NCI-H1092 treated with DMSO at 0.1 percent for 48 hours (cell line): ENCODE measurements at places on chromosomes 6 and 20.

DNA sequence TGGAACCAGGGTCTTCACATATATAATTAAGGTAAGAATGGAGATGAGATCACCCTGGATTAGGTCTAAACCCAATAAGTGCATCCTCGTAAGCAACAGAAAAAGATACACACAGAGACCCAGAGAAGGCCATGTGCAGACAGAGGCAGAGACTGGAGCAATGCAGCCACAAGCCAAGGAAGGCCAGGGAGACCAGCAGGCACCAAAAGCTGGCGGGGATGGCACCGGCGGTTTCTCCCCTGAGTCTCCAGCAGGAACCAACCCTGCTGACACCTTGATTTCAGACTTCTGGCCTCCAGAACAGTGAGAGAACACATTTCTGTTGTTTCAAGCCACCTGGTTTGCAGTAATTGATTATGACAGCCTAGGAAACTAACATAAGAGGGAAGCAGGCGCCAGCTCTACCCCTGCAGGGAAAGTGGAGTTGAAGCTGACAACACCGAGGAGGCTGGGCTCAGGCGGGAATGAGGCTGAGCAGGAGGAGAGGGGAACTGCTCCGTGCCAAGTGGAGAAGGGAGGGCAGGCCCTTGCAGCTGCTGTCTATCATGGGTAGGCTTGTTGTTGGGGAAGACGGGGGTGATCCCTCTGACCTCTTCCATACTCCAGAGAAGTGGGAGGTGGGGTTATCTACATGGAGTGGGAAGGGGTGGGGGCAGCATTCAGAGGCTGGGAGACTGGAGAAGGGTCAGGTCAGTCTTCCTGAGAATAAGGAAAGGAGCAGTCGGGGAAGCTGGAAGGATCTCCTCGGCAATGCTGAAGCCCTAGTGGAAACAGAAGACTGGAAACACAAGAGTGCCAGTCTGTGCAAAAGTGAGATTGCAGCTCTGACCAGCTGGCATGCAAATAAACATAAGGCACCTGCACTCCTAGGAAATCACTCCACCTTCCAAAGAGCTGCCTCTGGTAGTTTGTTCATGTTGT is 72.7 kb downstream of the NFATC2 start:
- peak; percentile 59 for DNase-seq

GRCh38 chr20:3166338-3166912 is 6.8 kb upstream of the FASTKD5 start:
- DNase-seq, result no peak

DNA sequence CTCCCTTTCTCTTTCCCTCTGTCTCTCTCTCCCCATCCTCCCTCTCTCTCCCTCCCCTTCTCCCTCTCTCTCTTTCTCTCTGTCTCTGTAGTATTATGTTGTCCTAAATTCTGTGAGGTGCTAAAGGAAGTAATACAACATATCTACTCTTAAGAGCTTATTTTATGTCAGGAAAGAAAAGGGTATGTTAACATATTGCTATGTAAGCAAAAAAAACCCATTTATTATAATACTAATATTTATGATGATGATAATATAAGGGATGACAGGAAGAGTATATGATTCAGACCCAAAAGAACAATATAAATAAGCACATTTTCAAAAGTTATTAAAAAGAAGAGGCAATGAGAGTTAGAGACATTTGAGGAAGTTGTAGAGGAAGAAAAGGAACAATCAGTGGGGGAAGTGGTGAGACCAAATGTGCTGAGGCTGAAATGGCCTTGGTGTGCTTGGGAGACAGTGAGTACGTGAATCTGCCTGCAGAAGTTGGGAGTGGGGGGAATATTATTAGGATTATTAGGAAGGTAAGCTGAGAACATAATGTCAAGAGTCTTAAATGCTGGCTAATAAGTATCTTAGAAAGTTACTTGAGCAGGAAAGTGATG is 303.6 kb upstream of the FERMT1 start:
- DNase-seq, result no peak

- DNase-seq, result no peak
These were observed 30.1 kb downstream of the GMDS start for GRCh38 chr6:2215342-2215741.

DNA sequence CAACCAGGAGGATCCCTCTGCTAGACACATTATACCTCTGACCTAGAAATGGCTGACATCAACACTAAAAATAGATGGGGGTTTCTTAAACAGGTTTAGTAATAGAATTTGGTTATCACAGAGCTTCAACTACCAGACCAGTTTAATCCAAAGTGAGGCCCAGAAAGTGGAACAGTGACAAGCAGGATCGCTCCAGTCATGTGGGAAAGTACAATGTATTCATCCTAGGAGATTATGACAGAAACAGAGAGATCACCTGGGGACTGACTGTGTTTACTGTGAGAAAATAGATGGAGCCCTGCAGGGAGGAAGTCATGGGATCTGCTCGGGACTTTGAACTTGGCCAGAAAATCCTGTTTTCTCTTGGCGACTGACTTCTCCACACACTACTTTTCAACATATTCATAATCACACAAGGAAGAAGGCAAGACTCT is 238.7 kb upstream of the SOX4 start:
- no peak for DNase-seq

- no peak for DNase-seq
These were observed 145.0 kb downstream of the PHACTR3 start for GRCh38 chr20:59749301-59749700.

DNA sequence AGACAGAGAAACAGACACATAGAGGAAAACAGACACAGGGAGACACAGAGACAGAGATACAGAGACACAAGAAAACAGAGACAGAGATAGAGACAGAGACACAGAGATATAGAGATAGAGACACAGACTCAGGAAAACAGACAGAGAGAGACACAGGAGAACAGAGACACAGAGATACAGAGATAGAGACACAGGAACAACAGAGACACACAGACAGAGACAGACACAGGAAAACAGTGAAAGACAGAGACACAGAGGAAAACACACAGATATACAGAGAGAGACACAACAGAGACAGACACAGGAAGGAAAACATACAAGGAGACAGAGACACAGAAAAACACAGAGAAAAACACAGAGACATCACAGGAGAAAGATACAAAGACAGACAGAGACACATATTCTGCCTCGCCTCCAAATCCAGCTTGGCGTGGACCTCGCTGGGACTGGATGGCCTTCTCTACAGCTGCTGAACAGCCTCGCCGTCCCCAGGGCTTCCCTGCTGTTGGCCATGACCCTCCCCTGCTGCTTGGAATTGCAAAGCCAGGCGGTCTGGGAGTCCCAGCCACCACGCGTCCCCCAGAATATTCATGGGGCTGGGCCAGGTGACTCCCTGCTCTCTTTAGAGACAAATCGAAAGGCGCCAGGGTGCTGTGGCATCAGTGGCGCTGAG is 36.8 kb downstream of the NTSR1 start:
- DNase-seq, result no peak

DNA sequence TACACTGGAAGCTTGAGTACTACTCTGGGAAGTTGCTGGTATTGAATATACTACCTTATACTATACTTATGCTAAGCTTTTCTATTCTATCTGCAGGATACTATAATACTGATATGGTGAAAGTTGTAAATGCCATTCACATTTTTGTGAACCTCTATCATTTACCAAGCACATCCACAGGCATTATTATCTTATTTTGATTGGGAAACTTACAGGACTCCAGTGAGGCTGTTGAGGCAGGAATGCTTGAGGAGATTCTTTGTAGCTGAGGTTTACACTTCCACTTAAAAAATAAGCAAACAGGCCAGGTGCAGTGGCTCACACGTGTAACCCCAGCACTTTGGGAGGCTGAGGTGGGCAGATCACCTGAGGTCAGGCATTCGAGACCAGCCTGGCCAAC is 442.9 kb downstream of the QKI start:
- DNase-seq, result no peak

GRCh38 chr6:26568601-26569432 is 27.9 kb upstream of the ABT1 start:
- DNase-seq, result peak; percentile 81

- no peak for DNase-seq
These were observed 142.0 kb upstream of the ZNF217 start for GRCh38 chr20:53735536-53736050.

DNA sequence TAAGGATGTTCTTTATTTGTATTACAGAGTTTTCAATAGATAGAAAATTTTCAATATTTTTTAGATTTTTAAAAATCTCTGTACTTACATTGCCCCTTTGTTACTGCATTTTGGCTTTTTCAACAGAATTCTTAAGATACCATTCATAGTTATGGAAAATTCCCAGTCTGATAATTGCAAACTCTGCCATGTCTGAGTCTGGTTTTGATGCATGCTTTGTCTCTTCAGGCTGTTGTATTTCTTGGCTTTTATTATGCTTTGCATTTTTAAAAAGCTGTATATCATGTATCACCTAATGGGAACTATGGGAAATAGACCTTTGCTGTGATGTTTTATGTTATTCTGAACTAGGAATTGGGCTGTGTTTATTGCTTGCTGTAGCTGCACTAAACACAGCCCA is 898.9 kb upstream of the ADGRB3 start:
- DNase-seq, result no peak

- DNase-seq, result peak; percentile 11
These were observed 38.5 kb downstream of the TPD52L1 start for GRCh38 chr6:125191916-125192609.

DNA sequence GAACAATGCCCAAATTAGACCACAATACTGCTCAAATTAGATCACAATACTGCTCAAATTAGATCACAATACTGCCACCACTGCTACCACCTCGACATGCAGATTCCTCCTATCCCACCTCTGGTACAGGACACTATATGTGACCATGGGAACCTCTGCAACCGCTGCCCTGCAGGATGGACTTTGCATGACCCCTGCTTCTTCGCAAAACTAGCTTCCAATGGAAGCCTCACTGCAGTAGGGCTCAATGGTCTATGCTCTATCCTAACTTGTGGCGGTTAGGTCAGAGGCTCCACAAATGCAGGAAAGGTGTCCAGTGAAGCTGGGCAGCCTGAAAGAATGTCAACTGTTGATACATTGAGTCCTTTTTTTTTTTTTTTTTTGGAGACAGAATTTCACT is 7.8 kb upstream of the TXNDC5 start:
- DNase-seq, result no peak

DNA sequence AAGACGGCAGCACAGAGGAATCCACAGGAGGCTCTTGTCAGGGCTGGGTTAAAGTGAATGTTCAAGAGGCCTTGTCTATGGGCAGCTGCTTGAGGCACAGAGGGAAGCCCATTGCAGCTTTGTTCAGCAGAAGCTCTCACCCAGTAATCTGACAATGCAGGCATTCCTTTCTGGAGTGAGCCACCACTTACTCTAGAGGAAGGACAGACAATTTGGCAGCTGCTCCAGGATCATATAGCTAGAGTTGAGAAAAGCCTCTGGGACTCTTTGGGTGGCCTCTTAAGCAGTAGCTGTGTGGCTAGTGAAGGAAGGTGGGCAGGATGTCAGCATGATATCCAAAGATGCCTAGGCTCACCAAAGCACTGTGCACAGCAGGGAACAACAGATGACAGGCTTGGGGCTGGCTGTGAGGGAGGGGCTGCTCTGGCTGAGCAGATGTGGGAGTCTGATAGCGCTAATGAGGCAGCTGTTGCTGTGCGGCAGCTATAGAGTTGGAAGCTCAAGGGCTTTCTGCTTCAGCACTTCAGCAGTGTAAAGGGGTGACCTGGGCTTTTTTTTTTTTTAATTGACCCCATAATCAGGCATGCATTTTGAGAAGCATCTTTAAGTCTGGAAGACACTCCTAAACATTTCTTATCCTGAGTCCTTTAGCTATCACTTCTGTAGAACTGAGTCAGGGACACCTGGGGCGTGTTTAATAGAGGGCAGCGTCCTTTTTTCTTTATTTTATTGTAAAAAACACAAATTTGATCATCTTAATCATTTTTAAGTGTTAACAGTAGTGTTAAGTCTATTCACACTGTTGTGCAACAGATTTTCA is 27.2 kb downstream of the CMTR1 start:
- peak; percentile 66 for DNase-seq

DNA sequence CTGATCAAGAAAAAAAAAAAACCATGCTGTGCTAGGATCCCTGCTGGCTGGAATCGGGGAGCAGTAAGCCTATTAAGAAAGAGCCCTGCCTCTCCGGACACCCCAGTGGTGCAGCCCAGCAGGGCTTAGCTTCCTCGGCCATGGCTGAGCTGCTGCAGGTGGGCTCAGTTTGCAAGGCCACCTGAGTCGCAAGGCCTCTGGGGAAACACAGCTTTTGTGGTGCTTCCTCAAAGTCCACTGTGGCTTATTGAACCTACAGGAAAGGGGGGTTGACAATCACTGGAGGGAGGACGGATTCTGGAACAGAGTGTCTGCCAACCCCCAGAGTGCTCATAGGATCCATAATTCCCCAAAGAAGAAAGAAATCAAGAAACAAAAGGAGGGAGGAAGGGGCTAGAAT is 240.8 kb downstream of the SMOC2 start:
- no peak for DNase-seq

- no peak for DNase-seq
These were observed 348.1 kb upstream of the CITED2 start for GRCh38 chr6:139722530-139722929.

GRCh38 chr6:106048336-106048735 is 37.8 kb upstream of the PRDM1 start:
- DNase-seq, result no peak

DNA sequence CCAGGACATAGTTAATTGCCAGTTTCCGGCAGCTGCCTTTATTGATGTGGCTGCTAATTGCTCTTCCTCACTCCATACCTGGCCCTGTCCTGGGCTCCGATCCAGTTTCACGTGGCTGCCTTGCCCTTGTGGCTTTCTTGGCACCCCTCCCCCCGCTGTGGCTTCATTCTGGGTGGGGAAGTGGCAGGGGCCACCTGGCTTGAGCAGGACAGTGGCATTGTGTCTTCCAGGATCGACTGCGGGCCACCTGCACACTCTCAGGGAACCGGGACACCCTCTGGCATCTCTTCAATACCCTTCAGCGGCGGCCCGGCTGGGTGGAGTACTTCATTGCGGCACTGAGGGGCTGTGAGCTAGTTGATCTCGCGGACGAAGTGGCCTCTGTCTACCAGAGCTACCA is 10.8 kb downstream of the MAVS start:
- peak; percentile 80 for DNase-seq

- DNase-seq, result no peak
These were observed 275.6 kb downstream of the BTBD9 start for GRCh38 chr6:38364127-38364526.

- DNase-seq, result no peak
These were observed 113.2 kb downstream of the CARMIL1 start for GRCh38 chr6:25392372-25392771.

GRCh38 chr20:13397300-13397724 is 176.2 kb downstream of the ISM1 start:
- no peak for DNase-seq

DNA sequence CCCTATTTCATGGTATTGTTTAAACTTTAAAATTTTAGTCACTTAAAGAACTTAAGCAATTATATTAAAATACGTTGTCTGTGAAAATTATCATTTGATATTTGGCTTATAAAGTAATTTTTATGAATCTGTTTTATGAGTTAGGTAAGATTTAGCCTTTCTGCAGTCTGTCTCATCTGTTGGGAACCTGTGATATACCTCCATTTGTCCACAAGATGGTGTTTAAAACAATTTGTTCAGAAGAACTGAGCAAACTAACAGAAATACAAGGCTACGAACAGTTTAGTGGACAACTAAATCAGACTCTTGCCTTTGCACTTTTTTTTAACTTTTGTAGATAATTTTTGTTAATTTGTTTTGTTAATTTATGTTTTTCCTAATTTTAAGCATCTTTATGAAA is 92.4 kb downstream of the COL9A1 start:
- DNase-seq, result no peak
